ENCODE measurements at places on chromosomes 4 and X.

DNA sequence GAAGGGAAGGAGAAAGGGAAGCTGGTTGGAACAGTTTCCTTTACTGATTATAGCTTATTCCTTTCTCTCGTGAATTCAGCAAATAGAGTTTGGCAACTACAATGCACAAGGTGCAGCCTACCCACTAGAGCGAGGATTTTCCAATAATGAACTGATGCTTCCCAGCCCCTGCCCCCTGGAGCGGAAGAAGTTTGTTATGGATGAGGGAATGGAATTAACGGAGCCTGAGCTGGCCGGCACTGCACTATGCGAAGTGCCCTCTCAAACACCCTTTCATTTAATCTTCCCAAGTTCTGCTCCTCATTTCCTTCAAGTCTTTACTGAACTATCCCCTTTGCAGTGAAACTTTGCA is 42.5 kb upstream of the CBR4 start:
- DNase-seq: peak; percentile 76

GRCh38 chrX:15598026-15598425 is 2.7 kb downstream of the ACE2 start:
- DNase-seq: no peak

GRCh38 chr4:177699365-177700213 is 257.4 kb upstream of the AGA start:
- DNase-seq: peak; percentile 6

DNA sequence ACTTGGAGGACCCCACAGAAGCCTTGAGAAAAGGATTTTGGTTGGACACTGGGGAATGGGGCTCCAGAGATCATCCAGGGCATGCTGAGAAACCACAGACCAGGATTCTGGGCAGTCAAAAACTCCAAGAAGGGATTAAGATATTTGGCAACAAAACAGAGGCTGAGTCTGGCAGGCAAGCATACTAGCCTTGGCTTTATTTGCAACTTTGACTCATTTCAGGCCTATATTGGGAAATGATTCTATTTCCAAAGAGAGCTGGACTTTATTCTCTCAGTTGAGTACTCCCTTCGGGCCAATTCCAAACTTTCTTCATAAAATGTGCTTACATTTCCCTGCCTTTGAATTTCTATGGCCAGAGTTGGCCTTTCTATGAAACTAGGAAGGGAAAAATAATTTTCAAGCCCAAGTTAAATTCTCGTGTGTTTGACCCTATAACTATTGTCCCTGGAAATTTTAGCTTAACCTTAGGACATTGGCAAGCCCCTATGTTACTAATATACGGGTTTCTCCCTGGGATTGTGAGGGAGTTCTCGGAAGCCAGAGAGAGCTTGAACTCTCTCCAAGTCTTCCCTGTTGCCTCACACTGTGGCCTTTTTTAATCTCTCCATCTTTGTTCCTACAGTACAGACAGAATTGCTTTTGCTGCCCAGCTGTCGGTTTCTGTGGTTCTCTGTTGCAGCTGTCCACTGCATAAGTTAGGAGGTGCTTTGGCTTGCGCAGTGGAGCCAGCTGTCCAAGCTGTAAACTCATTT is 112.6 kb upstream of the FAM9A start:
- no peak for DNase-seq

- no peak for DNase-seq
These were observed 9.8 kb upstream of the ZNF157 start for GRCh38 chrX:47360423-47361179.

DNA sequence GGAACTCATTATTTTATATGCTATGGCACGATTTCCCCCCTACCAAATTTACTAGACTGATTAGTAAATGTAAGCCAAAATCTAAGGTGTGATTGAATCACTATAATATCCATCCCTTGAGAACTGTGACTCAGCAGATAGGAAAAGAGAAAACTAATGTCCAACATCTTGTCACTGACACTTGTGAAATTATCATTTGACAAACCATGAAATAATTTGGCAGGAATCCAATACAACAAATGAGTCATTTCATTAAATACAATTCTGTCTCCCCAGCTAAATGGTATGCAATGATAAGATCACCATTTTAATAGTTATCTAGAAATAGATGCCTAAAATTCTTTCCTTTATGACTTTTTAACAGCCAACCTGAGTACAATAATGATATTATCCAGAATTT is 462.3 kb downstream of the DMD start:
- no peak for DNase-seq

- no peak for DNase-seq
These were observed 193.5 kb downstream of the PDGFC start for GRCh38 chr4:156778093-156778492.

DNA sequence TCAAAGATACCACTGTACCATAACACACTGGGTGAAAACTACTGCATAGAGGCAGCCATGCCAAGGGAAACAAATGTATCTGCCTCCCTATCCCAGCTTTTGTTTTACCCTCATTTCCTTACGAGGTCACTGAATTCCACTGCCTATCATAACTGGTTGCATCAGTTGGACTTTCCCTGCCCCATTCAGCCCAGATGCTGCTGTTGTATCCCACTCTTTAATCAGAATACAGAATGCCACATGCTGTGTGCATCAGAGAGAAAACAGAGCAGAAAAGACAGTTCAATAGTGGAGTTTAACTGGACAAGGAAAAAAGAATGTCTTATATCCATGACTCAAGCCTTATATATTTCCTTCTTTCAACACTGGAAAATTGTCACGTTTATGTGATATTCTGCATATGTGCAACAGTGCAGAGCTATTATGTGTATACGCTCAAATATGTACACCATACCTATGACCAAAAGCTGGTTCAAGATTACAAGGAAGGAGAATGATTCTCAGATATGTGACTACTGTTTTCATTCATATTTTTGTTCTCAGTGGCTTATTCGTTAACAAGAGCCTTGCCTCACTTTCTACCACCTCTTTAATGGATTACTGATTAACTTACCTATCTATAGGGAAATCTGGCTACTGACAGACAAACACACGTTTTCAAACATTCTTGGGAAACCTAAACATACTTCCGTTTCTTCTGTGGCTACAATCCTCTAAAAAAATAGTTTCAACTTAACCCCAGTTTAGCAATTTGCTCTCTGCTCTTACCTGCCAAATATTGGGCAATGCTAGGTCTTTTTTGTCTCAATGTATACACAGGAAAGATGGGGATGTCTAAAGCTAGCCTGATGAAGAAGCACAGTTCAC is 378.9 kb downstream of the SMARCA1 start:
- DNase-seq: peak; percentile 58

DNA sequence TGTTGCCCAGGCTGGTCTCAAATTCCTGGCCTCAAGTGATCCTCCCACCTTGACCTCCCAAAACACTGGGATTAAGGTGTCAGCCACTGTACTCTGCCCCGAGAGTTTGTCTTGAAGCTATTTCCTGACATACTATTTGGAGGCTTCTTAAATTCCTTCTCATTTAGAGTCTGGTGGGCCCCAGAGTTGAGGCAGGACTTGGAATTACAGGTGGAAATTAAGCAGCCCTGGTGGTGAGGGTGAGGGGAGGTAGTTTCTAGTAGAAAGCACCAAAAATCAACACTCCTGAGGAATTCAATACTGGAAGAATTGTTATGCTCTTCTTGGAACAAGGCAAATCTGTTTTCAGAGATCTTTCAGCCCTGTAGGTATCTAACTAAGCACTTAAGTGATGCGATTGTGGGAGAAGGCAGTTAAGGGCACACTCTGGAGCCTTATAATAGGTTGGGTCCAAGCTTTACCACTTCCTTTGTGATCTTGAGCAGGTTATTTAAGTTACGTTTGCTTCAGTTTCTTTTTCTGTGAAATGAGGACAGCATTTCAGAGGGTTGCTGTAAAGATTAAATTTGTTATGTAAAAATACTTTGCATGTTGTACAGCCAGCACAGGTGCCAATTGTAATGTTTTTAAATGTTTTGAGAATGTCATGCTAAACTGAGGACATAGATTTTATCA is 200.7 kb downstream of the SOWAHB start:
- DNase-seq: no peak

DNA sequence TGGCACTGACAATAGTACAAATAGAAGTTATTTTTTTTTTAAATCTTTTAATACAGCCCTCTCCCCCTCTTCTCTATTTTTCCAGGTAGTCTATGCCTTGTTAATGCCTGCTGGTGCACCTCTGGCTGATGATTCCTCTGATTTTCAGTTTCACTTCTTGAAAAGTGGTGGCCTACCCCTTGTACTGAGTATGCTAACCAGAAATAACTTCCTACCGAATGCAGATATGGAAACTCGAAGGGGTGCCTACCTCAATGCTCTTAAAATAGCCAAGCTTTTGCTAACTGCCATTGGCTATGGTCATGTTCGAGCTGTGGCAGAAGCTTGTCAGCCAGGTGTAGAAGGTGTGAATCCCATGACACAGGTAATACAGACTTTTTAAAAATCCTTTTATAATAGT is 99.1 kb downstream of the USP9X start:
- no peak for DNase-seq
